ENCODE measurements at places on chromosomes 13 and 19.

GRCh38 chr19:48713041-48713863 is 6.3 kb downstream of the MAMSTR start:
- peak; percentile 68 for DNase-seq

DNA sequence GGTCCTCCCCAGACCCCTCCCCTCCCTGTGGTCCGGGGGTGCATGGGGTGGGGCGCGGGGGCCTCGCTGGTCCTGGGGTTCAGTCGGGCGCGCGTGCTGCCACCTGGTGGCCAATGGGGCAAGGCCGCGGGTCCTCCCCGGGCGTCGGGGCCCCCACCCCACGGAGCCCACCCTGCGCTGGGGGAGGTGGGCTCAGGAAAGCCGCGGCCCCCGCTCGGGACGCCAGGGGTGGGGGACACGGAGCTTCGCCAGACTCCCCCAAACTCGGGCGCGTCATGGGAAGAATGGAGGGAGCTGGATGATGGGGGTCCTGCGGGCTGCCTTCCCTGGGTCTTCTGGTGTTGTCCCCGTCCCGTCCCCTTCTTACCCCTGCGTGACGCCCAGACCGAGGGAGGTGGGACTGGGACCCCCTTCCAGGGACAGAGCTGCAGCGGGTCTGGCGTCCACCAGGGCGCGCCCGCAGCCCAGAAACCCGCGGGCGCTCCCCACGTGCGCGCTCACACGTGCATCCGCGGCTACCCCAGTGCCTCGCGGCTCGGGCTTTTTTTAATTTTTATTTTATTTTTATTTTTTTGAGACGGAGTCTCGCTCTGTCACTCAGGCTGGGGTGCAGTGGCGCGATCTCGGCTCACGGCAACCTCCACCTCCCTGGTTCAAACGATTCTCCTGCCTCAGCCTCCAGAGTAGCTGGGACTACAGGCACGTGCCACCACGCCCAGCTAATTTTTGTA is 19.8 kb upstream of the TCF3 start:
- DNase-seq, result peak; percentile 68

- DNase-seq, result no peak
Measured at GRCh38 chr13:111418101-111418500, 97.7 kb downstream of the TEX29 start.

DNA sequence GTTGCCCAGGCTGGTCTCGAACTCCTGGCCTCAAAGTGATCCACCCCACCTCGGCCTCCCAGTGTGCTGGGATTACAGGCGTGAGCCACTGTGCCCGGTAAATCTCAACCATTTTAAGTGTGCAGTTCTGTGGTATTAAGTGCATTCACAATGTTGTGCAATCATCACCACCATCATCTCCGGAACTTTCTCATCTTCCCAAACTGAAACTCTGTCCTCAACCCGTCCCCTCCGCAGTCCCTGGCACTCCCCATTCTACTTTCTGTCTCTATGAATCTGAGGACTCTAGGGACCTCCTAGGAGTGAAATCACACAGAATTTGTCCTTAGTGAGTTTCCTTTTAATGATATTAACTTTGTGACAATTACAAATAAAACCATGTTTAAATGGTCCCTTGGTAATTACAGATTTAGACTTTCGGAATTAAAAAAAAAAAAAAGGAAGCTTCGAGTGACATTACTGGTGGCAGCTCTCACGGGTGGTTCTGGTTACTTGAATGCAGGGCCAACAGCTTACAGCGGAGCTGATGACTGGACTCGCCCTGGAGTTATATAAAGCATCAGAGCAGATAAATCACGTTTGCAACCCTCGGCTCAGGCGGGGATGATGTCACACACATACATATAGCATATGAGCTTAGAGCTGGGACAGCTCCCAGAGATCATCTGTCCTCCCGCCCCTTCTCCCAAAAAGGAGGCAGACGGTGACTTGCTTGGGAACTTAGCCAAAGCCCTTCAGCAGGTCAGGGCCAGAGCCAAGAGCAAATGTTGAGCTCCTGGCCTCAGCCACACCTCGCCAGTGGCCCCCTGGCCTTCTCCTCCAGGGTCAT is 89.8 kb downstream of the ZNF557 start:
- no peak for DNase-seq

GRCh38 chr19:33420821-33421220 is 47.3 kb downstream of the CEBPG start:
- DNase-seq, result no peak

DNA sequence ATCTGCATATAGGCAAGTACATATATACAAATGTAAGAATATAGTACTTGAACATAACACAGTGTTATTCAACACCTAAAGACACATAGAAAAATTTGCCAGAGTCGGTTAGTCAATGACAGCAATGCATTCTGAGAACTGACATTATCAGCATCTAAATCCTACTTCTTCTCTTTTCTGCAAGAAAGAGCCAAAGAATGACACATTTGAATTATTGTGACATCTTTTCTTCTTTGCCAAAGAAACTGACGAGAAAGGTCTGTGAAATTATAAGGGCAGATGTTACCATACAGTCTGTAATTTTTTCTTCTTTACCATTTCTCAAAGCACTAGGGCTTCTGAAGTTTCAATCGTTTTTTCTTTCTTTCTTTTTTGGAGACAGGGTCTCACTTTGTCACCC is 350.9 kb upstream of the NBEA start:
- no peak for DNase-seq

DNA sequence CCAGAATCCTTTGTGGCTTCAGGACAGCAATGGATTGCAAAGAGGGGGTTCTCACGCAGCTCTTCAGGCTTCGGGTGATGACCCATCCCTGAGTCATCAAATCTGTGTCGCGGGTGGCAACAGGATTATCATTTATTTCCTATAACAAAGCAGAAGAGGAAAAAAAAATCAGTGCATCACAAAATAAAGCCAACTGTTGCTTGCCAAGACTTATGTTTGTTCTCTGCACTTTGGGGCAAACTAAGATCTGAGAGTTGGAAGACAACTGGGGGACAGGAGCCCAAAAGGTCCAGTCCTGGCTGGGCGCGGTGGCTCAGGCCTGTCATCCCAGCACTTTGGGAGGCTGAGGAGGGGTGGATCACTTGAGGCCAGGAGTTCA is 6.4 kb downstream of the GNA15 start:
- DNase-seq, result no peak

All from 8988T (cell line).